Stimulated activated naive CD4-positive, alpha-beta T cell treated with Interleukin-2 at 50 U/mL for 16 hours (primary cell): ENCODE measurements at places on chromosomes 1 and 21.

DNA sequence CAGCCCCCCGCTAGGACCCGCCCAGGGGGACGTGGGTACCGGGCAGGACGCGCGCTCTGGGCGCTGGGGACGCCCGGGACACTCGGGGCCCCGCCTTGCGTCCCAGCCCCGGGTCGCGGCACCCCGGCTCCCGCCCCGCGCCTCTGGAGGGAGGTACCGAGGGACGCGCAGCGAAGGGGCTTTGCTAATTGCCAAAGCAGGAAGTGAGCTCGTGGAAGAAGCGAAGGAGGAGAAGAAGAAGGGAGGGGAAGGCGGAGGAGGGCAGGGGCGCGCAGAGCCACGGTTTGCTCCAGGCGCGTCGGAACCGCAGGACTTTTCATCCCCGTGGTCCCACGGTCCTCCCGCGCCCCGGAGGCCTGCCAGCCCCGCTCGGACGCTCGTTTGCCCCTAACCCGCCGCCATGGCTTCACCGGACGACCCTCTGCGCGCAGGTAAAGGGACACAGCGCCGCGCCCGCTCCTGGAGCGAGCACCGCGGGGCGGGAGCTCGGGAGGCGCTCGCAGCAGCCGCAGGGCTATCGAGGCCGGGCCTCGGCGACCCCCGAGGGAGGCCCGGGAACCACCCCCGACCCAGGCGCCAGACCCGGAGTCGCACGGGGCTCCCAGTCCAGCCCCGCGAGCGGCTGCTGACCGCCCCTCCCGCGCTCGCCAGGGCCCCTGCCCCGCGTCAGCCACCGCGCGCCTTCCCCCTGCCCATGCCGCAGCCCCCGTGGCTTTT, 1.3 kb downstream of the EDARADD start:
- DNase-seq: peak; percentile 53

DNA sequence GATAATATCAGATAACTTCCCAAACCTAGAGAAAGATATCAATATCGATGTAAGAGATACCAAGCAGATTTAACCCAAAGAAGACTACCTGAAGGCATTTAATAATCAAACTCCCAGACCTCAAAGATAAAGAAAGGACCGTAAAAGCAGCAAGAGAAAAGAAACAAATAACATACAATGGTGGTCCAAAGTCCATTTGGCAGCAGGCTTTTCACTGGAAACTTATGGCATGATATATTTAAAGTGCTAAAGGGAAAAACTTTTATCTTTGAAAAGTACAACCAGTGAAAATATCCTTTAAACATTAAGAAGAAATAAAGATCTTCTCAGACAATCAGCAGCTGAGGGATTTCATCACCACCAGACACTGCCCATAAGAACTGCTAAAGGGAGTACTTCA, 812.7 kb upstream of the ADAMTS5 start:
- no peak for DNase-seq

DNA sequence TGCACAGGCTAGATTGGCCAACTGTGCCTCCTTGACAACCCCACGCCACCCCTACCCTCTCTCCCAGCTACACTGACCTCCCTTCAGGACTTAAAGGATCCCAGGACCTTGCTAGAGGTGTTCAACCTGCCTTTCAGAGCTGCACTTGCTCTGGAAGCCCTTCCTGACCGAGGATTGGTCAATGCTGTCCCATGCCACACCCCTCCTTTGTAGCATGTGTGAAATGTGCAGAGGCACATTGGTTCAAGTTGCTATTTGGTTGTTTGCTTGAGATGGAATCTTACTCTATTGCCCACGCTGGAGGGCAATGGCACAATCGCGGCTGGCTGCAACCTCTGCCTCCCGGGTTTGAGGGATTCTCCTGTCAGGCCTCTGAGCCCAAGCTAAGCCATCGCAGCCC, 21.8 kb downstream of the ACTA1 start:
- DNase-seq: no peak

- no peak for DNase-seq
These were observed 511 bp upstream of the INPP5B start for GRCh38 chr1:37947364-37947763.

- no peak for DNase-seq
These were observed 297.9 kb downstream of the PCP4 start for GRCh38 chr21:40164905-40165772.

DNA sequence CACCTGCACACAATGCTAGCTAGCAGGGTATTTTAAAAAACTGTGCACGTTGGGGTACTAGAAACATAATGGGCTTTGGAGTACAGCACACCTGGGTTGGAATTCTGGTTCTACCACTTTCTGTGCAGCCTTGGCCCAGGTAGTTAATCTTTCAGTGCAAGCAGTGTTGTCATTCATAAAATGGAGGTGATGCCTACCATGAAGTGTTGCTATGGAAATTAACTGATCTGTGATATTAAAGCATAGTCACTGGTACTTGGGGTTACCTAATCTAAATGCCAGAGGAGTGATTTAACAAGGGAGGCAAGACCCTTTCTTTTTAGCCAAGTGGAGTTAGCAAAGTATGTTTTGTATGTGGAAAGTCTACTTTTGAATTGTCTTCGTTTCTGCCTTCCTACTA, 18.0 kb downstream of the ATP1B1 start:
- DNase-seq: no peak
